ENCODE measurements at places on chromosomes 5 and 9.

- DNase-seq, result no peak
Measured at GRCh38 chr5:168897387-168898122, 318.4 kb upstream of the PANK3 start.

GRCh38 chr9:92960561-92961290, 13.4 kb downstream of the FGD3 start:
- no peak for DNase-seq

GRCh38 chr5:61941637-61942036, 364.4 kb upstream of the KIF2A start:
- DNase-seq, result no peak

DNA sequence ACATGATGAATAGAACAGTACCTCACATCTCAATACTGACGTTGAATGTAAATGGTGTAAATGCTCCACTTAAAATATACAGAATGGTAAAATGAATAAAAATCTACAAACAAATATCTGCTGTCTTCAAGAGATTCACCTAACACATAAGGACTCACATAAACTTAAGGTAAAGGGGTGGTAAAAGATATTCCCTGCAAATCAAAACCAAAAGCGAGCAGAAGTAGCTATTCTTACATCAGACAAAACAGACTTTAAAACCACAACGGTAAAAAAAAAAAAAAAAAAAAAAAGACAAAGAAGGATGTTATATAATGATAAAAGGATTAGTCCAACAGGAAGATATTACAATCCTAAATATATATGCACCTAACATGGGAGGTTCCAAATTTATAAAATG, 214.0 kb upstream of the MAST4 start:
- DNase-seq, result no peak

DNA sequence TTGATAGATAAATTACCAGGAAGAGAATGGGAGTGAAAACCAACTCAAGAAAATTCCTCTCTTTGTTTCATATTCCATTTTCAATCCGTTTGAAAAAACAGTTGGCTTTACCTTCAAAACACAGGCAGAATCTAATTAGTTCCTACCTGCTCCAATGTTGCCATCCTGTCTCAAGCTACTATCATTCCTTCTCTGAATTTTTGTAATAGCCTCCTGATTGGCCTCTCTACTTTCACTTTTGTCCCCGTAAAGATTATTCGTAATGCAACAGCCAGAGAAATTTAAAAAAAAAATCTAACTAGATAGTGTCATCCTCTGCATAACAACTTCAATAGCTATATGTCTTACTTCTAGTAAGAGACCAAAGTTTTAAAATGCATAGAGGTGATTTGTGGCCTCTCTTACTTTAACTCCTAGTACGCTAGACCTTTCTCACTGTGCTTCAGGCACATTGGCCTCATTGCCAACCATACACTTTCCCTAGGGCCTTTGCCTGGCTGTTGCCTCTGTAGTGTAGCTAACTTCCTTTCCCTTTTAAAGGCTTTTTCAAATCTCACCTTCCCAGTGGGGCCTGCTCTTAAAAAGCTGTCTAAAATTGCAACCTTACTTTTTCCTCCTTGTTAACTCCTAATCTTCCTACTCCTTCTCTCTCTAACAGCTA, 311.3 kb upstream of the GRIN3A start:
- DNase-seq, result no peak

- DNase-seq, result no peak
Measured at GRCh38 chr5:147310059-147310704, 75.4 kb downstream of the STK32A start.

- DNase-seq, result no peak
Measured at GRCh38 chr9:133488686-133489252, 9.9 kb upstream of the SLC2A6 start.

DNA sequence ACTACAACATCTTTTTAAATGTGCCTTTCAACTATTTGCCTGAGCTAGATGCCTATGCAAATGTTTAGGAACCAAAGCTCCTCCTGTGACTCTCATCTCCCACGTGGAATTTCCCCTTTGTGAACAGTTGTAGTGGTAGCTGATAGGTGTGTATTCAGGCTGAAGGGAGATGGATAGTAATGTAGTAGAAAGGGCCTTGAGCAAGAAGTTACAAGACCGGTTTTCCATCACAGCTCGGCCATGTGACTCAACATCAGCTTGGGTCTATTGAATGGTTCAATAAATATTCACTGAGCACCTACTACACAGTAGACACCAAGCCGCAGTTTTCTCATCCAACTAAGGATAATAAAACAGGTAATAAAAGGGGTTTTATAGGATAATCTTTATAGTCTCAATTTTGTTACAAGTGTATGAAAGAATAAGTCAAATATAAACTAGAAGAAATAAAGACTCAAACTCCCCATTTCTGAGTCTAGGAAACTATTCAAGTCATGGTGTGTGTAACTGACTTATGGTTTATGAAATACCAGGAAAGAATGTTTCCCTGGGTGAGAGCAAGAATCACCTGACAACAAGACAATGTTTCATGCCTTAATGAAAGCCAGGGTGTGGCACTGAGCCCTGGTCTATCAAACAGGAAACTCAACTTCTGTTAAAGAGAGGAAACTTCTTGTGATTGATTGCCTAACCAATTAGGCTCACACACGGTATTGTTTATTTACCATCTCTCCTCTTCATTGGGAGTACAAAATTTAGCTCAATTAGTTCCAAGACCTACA, 187.1 kb upstream of the SPEF2 start:
- DNase-seq, result no peak

GRCh38 chr9:3473405-3473804, 52.4 kb downstream of the RFX3 start:
- no peak for DNase-seq

GRCh38 chr5:73890569-73890968, 264.6 kb downstream of the ARHGEF28 start:
- no peak for DNase-seq

DNA sequence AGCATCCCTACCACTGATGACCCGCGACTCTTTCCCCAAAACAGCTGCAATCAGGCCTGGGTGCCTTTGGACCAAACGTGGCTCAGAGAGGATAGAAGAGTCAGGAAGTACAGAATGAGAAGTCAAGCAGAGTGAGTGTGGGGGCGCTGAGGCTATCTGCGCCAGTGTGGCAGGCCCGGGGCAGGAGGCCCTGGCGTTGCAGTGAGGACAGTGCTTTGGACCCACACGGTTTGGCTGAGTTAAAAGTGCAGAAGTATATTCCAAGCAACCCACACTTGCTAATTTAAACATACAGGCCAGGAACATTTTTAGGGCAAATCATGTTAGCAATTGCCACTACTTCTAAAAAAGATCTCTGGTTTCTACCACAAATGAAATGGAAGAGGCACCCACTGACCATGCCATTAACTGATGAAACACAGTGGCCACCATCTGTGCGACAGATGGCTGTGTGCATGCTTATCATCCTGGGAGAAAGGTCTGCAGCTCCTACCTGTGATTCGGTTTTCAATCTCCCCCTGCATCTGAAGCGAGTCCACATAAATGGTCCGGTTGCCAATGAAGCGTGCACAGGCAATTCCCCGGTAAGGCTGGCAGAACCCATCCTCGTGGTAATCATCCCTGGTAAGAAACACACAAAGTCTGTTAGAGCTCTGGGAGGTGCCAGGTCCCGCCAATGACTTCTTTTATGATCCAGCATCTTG, 213.0 kb downstream of the ROR2 start:
- DNase-seq, result no peak

DNA sequence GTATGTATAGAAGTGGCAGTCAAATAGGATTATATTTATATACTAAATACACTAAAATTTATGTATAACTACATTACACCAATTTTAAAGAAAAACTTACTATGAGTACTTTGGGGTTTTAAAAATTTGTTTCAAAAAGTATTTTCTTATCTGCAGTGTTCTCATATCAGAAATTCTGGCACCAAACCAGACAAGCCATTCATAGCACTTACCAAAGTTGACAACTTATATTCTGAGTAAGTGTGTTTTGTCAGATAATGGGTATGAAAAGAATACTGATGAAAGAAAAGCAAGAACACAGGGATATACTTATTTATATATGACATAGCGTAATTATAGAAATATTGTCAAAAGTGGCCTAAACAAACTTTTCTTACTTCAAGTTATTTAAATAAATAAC, 67.5 kb downstream of the SPEF2 start:
- no peak for DNase-seq

GRCh38 chr9:4883326-4883873, 90.7 kb downstream of the RCL1 start:
- no peak for DNase-seq

GRCh38 chr5:85920984-85921383, 696.8 kb upstream of the COX7C start:
- DNase-seq, result no peak

GRCh38 chr9:4508907-4509589, 18.8 kb downstream of the SLC1A1 start:
- no peak for DNase-seq

Data from activated CD4-positive, alpha-beta T cell treated with anti-CD3 and anti-CD28 coated beads, Interleukin-2, amount 50 U/mL, for 24 hours (primary cell).